ENCODE measurements at places on chromosomes 3 and 15.

GRCh38 chr15:67836955-67837354, 2.9 kb downstream of the RNU6-1 start:
- DNase-seq = no peak

DNA sequence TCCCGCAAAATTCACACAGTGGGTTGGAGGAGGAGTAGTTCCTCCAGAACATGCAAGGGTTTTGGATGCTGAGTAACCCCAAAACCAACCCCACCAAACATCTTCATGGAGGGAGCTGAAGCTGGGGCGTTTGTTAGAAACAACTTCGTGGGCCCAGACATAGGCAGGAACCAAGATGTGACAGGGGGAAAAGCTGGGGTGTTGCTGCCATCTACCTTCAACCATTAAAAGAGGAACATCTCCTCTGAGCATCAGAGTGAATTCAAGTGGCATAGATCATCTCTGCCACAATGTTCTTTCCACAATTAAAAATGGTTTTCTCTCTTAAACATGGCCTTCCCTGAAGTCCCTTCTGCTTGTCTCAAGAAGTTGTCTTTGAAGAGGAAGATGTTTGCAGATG, 20.5 kb downstream of the SIDT1 start:
- no peak for DNase-seq

DNA sequence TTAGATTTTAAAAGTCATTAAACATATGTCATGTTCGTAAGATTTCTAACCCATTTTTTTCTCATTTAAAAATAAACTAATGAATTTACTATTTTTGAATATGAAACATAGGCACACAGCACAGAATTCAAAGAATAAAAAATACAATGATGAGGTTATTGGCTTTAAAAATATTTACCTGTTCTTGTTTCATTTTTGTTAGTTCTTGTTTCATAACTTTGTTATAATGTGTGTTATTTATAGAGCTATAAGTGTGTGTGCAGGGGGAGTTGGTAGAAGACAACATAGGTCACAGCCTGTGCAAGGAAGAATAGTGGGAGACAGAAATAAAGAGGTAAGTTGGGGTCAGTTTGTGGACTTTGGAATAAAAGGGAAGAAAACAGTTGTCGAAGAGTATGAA, 30.8 kb upstream of the NRROS start:
- no peak for DNase-seq

- DNase-seq = no peak
These were observed 20.0 kb downstream of the BCHE start for GRCh38 chr3:165817160-165817709.

- DNase-seq = no peak
These were observed 37.0 kb upstream of the SPTBN5 start for GRCh38 chr15:41930867-41931222.

GRCh38 chr3:42718338-42718737, 15.7 kb upstream of the HHATL start:
- no peak for DNase-seq

- no peak for DNase-seq
These were observed 30.1 kb upstream of the FILIP1L start for GRCh38 chr3:100144255-100144866.

GRCh38 chr3:16504242-16504641, 9.3 kb downstream of the RFTN1 start:
- DNase-seq = no peak
